Effector memory CD4-positive, alpha-beta T cell (primary cell): ENCODE measurements at places on chromosomes 5 and 9.

DNA sequence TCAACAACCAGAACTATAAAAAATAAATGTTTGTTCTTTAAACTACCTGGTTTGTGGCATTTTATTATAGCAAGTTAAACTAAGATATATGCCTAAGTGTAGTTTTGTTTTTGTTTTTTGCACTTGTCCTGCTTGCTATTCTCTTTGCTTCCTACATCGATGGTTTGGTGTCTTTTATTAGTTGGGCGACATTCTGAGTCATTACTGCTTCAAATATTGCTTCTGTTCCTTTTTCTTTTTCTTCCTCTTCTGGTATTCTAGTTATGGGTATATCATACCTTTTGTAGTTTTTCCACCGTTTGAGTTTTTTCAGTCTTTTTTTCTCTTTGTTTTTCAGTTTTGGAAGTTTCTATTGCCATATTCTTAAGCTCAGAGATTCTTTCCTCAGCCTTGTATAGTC, 86.9 kb downstream of the MACIR start:
- no peak for DNase-seq

DNA sequence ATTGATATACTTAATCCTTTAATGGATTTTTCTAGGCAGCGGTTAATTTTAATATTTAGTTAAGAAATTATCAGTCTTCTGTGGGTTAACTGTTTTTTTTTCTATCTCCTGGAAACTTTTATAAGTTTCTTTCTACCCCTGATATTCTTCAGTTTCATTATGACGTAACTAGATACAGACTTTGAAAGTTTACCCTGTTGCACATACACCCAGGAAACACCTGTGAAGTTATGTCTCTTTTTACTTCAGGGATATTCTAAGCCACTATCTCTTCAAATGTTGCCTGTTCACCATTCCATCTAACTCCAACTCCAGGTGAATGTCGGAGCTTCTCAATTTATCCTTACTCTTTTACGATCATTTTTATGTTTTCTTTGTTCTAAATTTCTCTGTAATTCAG, 329.0 kb downstream of the ICE1 start:
- DNase-seq: no peak

- DNase-seq: no peak
These were observed 55.1 kb upstream of the CNOT6 start for GRCh38 chr5:180438785-180439780.

- no peak for DNase-seq
These were observed 313.8 kb downstream of the SLF1 start for GRCh38 chr5:94932259-94932658.

DNA sequence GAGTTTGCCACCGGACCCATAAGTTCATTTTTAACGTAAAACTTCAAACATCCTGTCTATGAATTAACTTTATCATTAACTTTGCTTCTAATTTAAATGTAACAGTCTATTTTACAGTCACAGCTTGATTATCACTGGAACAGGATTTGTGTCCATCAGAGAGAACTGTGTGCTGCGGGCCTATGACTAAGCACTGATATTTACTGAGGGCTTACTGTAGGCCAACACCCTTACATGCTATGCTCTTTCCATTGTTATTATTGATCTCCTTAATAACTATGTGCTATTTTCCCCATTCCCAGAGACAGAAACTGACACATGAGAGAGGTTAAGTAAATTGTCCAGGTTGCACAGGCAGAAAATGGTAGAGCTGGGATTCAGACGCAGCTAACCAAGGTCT, 24.0 kb upstream of the GPR151 start:
- DNase-seq: no peak

DNA sequence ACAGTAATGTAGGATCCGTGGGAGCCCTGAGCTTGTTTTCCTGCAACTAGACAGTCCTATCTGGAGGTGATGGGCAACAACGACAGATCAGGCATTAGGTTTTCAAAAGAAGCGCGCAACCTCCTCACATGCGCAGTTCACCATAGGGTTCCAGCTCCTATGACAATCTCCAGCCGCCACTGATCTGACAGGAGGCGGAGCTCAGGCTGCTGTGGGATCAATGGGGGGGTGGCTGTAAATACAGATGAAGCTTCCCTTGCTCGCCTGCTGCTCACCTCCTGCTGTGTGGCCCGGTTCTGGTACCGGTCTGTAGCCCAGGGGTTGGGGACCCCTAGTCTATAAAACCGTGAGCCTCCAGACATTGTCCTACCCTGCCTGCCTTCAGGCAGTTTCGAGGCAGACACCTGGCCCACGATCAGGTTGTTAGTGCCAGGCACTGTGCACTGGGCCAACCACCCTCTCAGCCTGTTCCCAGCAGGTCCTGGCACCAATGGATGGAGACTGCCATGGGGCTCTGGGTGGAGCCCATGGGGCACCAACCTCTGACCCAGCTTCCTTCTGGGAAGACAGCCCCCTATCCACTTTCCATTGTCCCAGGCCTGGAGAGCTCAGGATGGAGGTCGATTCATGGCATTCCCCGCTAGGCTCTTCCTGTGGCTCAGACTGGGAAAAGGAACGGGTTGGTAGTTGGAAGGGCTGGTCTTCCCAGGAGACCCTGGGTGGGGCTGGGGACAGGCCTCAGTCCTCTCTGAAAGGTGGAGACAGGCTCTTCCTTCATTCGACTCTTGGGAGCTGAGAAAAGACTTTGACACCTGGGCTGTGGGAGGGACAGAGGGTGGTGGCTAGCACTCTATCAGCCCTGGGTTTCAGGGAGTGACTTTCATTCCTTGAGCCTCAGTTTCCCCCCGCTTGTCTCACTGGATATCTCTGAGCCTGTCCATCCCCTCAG, 1.7 kb downstream of the ENDOG start:
- no peak for DNase-seq

GRCh38 chr9:34496149-34496712, 26.6 kb downstream of the ENHO start:
- DNase-seq: no peak

GRCh38 chr5:80071510-80072021, 36.4 kb downstream of the THBS4 start:
- no peak for DNase-seq

DNA sequence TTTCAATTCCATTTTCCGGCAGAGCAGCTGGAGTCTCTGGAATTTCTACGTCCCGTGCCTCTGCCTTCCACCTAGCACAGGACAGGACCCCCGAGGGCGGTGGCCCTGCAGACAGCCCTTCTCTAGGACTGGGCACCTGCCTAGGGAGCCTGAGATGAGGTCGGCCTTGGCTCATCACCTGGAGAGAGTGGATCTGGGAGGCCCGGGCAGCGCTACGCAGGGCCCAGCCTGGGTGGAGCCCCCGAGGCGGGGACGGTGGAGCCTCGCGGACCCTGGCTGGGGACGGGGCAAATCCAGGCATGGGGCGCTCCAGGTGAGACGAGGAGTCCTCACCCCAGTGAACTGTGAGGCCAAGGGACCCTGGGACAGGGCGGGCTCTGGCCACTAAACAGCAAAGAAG, 114.5 kb downstream of the MTRR start:
- DNase-seq: no peak

- DNase-seq: no peak
These were observed 57.2 kb upstream of the TMED7 start for GRCh38 chr5:115683081-115683480.

DNA sequence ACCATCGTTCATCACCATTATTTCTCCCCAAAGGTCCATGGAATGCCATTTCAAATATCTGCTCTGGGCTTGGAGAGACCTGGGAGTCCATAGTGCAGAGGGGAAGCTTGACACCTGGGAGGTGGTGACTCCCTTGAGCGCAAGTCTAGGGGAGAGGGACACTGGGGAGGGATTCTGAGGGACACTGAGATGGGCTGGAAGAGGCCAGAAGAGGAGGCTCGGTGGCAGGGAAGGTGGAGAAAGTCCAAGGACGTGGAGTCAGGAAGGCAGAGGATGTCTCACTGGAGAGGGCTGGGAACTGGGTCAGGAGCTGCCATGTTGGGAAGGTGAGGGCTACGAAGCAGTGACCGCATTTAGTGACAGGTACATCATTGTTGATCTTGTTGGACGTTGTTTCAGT, 160.3 kb upstream of the MVB12B start:
- DNase-seq: no peak

DNA sequence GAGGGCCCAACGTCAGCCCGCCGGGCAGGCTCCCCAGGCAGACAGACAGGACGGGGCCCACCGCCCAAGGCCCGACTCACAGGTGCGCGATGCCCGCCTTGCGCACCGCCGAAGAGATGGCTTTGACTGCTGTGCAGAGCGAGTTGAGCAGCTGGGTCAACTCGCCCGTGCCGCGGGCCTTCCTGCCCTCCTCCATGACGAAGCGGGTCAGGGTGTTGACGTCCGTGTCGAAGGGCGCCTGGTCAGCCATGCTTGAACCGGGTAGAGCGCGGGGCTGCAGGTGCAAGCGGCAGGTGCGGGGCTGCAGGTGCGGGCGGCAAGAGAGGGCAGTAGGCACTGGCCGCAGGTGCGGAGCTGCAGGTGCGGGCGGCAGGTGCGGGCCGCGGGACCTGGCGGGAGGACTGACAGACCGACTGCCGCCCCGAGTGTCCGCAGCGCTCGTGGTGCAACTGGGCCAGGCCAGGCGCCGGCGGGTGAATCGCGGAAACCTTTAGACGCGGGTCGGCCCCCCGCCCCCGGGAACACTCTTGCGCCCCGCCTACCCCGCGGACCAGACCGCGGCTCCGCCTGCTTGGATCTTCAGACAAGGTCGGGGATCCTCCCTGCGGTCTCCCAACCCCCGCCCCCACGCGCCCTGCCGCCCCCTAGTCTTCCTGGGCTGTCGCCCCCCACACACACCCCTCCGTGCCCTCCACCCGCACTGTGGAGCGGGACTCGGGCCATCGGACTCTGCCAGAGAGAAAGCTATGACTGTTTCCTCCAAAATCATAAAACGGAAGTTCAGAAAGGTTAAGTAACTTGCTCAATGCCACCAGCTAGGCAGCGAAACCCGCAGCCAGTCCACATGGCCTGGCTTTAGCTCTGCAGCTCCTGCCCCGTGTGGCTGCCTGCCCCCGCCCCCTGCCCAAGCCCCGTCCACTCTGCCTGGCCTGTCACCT, at the start of gene FBP1:
Gene FBP1 (minus strand): TSS at position 458 of the 938 bp plus-strand sequence. CDS start 208 bp downstream, at position 250.
- peak; percentile 26 for DNase-seq

GRCh38 chr5:108636135-108636853, 111.4 kb upstream of the FER start:
- DNase-seq: no peak

DNA sequence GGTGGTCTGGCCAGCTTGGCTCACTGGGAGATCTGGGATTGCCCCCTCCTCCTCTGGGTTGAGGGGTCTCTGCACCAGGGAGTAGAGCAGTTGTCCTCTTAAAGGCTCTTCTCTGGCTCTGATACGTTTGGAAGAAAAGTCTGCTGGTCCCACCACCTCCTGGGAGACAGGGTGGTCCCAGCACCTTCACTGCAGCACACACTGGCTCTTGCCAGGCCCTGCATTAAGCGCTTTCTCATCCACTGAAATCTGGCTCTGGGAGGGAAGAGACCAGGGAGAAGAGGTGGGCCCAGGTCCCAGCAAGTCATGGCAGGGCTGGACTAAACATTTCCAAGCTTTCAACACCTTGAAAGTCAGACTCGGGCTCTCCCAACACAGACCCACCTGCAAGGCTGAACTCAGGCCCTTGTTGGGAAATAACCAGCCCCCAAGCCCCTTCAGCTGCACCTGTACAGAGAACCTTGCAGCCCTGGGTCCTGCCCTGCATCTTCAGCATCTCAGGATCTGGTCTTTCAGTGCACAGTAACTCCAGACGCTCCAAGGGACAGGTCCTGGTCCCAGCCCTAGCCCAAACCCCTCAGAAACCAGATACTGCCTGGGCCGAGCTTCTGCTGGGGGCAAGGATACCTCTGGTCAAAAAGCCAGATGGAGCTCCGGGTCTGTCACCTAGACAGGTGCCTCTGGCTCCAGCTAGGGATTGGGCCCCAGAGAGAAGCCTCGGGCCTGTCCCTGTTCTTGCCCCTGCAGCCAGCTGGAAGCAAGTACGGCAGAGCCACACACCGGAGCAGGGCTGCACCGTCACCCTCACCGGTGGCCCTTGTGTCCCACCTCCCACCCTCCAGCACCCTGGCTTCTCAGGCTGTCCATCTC, 134.5 kb downstream of the DAB2IP start:
- no peak for DNase-seq

DNA sequence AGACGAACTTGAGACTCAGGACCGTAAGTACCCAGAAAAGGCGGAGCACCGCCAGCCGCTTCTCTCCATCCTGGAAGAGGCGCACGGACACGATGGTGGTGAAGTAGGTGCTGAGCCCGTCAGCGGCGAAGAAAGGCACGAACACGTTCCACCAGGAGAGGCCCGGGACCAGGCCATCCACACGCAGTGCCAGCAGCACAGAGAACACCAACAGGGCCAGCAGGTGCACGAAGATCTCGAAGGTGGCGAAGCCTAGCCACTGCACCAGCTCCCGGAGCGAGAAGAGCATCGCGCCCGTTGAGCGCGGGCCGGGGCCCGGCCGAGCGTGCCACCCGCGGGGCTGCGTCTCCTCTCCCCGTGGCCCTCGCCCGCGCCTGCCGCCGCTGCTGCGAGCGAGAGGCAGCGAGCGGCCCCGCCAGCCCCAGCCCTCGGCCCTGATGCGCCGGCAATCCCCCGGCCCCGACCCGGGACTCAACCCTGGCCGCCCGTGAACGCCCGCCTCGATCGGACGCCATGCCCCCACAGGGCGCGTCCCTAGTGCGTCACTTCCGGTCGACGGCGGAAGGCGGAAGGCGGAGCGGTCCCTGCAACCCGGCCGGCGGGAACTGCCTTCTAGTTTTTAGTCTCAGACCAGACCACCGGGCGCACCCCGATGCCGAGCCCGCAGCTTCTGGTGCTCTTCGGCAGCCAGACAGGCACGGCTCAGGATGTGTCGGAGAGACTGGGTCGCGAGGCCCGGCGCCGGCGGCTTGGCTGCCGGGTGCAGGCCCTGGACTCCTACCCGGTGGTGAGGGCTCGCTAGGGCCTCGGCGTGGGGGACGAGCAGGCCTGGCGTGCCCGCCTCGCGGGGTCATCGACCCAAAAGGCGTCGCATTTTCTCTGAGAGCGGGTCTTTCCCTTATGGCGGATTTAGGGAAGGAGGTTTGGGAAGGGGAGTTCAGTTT, at the start of the genes NDOR1 and TMEM203:
Gene NDOR1 (plus strand): TSS at position 575 of the 944 bp plus-strand sequence. CDS start 78 bp downstream, at position 653.
Gene TMEM203 (minus strand): TSS at position 523 of the 944 bp plus-strand sequence. CDS start 234 bp downstream, at position 289.
- peak; percentile 88 for DNase-seq

DNA sequence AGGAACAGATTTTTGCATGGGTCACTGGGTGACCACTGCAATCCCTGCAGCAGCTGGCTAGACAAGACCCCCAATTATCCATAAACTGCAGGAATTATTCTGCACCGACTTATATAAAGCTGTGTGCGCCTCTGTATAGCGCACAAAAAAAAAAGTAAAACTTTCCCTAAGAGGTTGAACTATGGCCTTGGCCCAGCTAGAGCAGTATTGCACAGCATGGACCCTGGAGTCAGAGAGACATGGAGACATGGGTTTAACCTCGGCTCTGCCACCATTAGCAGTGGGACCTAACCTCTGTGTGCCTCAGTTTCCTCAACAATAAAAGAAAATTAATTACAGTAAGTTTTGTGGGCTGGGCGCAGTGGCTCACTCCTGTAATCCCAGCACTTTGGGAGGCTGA, 17.1 kb upstream of the GRPEL2 start:
- no peak for DNase-seq

DNA sequence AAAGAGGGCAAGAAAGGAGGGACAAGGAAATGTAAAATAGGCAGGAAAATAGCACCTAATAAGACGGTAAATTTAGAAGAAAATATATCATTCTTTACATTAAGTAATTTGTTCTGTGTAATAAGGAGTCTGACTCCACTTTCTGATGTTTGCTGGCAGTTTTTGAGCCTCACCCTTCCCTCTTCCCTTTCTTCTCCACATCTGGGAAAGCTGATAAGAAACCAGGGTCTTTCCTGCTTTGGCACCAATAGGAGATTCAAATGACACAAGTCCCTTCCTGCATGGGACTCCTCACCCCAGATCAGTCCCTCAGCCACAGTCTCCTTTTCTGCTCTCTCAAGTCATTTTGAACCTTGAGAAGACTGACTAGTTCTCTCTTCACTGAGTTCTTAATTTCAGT, 31.2 kb upstream of the LECT2 start:
- no peak for DNase-seq
